ENCODE measurements at places on chromosomes 6 and 20.

DNA sequence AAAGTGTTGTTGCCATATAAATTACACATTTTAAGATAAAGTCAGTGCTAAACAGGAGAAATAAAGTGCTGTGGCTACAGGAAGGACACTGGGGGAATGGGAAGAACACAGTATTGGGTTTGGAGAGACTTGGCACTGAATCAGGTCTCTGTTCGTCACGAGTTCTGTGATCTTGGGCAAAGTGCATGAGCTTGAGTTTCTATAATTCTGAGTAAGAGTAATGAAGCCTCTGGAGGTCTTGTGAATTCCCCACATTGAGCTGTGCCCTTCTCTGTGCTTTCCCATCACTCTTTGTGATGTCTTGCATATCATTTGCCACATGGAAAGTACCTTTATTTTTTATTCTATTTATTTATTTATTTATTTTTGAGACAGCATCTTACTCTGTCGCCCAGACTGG lies 16.8 kb upstream of the EEF1A1 start:
- no peak for DNase-seq

DNA sequence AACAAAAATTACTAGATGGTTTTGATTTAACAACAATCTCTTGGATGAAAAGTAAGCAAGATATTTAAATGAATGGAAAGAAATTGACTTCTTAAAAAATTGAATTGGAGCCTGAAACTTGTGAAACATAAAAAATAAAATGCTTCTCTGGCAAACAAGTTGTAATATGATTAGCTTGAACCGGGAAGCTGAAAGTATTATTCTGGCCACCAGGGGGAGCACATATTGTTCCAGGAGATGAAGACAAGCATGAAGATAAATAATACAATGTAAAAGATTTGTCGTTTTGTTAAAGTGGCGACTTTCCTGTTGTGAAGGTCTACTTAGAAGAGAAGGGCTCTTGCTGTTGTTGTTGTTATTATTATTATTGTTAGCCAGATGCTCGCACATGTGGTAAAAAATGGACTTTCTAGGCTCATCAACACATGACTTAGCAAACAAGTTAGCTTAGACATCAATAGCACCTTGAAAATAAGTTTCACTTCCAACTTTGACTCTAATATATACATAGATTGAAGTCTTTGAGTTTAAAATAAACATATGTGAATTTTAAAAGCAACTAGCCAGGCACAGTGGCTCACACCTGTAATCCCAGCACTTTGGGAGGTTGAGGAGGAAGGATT lies 14.2 kb downstream of the PAX1 start:
- peak; percentile 63 for DNase-seq

GRCh38 chr6:166853371-166854325 lies 102.7 kb downstream of the RNASET2 start:
- no peak for DNase-seq

DNA sequence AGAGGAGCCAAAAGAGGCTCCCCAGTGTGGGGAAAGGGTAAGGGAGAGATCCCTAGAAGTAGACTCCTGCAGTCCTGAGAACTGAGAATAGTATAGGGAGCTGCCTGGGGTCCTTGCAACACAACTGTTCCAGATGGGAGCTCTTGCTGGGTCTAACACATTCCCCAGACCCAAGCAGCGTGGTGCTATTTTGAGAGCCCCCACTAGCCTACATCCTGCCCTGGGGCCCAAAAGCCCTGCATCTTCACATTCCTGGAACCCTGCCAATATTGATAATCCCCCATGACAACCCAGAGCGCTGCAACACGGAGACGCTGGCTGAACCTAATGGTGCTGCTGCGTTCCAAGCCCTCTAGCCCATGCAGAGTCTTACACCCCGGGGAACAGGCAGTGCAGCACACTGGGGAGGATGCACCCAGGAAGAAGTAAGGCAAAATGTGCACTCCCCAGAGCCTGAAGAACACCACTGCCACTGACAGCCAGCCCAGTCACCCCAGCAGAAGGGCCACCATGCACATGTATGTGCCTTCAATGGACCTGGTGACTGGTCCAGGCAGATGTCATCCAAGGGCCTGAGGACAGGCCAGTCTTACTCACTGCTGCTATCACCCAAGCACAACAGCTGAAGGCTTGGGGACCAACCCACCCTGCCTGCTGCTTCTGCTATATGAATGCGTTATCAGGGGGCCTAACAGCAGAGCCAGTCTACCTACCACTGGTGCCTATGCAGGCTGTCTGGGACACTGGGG lies 7.0 kb upstream of the RNF217 start:
- DNase-seq, result peak; percentile 46

- no peak for DNase-seq
Measured at GRCh38 chr6:167227984-167228383, 63.1 kb upstream of the UNC93A start.

- no peak for DNase-seq
Measured at GRCh38 chr6:51495096-51495495, 592.3 kb downstream of the PKHD1 start.

- DNase-seq, result no peak
Measured at GRCh38 chr6:83192456-83192855, 609 bp downstream of the PGM3 start.

DNA sequence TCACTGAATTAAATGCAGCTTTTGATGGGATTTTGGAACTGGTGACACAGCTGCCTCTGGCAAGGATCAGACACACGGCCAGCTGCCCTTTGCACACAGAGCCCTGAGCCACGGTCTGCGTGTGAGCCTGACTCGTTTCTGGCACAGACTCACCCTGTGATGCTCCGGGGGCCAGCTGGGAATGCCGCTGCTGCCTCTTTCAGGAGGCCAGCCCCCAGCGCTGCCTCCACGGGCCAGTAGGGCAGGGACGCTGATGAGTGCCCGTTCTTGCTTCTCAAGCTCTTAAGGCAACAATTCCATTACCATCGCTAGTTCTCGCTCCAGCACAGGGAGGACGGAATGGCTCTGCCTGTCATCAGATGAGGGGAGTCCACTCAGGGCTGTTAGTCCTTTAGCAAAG lies 61.6 kb downstream of the IRF4 start:
- peak; percentile 88 for DNase-seq

- no peak for DNase-seq
Measured at GRCh38 chr20:5730131-5730530, 20.1 kb upstream of the SHLD1 start.

DNA sequence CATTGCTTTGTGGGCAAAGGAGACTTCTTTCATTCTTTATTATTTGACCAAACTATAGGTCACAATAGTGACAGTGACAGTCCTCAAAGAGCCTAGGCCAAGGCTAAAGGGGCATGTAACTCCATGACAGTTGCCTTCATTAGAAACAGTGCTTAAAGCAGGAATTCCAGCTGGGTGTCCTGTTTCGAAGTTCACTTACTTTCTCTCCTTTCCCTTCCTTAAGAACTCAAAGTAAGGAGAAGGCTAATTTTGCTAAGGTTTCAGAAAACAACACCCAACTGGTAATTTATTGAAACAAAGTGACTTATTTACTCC lies 48.1 kb upstream of the HEY2 start:
- DNase-seq, result no peak

GRCh38 chr6:140281236-140281635 lies 906.8 kb upstream of the CITED2 start:
- no peak for DNase-seq

GRCh38 chr20:57893366-57893999 lies 183.7 kb upstream of the PMEPA1 start:
- DNase-seq, result no peak

DNA sequence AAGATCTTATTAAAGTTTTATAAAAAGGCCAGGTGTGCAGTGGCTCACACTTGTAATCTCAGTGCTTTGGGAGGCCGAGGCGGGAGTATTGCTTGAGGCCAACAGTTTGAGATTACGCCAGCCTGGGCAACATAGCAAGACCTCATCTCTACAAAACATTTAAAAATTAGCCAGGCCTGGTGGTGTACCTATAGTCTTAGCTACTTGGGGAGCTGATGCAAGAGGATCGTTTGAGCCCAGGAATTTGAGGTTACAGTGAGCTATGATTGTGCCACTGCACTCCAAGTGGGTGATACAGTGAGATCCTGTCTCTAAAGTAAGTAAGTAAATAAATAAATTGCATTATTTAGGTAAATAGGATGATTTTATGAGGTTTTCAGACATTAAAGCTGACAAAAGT lies 183.2 kb downstream of the ISM1 start:
- no peak for DNase-seq

- DNase-seq, result no peak
Measured at GRCh38 chr6:140871911-140872310, 1260.8 kb upstream of the GJE1 start.

DNA sequence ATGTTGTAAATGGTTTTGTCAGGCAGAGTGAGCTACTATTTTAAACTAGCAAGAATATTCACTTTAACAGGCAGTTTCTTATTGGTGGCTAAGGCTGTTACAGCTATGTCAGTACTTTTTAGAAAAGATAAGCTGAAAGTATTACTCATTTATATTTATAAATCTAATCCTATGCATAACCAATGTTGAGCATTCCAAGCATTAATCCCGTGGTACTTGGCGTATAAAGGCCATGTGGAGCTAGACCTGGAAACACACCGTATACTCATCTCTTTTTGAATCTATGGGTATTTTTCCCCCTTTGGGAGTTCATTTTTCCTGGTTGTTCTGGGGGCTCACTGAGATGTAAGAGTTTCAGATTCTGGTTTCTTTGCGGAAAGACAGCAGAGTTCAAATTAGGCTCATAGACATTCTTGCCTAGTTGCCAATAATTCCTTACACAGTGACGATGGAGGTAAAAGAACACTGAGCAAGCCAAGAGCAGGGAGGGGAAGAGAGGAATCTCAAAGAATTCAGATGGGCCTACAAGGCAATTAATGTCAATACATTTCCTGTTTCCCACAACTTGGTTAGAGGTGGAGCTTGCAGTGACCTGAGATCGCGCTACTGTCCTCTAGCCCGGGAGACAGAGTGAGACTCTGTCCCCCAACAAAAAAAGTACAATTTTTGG lies 211.5 kb downstream of the SOX4 start:
- DNase-seq, result no peak

- DNase-seq, result no peak
Measured at GRCh38 chr6:39681674-39682121, 43.5 kb downstream of the KIF6 start.

DNA sequence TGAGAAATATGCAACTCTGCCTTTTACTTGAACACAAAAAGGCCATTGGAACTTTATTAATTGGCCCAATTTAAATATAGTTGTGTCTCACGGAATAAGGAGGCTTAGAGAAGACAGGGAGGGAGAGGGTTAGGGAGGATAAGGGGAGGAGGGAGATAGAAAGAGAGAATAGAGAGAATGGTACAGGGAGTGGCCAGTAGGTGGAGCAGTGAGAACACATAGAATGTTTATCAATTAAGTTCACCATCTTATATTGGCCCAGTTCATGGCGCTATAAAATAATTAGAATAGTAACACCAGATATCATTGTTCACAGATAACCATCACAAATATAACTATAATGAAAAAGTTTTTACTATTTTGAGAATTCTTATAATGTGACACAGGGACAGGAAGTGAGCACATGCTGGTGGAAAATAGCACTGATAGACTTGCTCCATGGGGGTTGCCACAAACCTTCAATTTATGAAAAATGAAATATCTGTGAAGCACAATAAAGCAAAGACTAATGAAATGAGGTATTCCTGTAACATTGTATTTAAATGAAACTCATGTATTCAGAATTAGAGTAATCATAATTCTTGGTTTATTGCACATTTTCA lies 374.1 kb upstream of the MANEA start:
- DNase-seq, result peak; percentile 3

GRCh38 chr6:161411265-161411944 lies 137.5 kb upstream of the AGPAT4 start:
- no peak for DNase-seq

DNA sequence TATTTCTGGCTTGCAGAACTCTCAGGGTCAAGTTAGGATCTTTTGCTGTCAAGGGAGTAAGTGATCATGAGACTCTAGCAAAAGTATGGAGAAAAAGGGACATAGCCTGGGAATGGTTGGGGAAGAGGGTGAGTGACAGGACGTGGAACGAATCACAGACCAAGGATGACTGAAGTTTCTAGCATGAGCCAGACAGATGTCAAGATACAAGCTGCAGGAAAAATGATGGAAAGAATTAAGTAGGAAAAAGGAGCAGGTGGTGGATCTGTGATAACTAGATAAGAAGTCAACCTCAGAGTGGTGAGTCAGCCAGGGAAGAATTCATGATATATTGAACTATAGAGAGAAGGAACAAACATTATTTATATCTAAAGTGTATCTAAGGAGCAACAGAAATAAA lies 159.8 kb upstream of the SYNDIG1 start:
- no peak for DNase-seq

DNA sequence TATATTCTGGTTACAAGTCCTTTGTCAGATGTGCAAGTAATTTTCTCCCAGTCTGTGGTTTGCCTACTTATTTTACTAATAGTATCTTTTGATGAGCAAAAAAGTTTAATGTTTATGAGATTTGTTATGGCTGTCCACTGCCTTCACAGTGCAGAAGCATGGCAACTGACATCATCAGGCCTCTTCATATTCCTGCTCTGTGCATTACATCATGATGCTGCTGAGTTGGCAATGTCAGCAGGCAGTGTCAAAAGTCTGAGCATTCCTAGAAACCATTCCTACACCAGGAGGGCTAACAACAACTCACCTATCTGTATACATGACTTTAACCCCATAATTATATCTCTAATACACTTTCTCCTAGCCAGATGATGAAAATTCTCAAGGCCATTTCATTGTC lies 10.8 kb upstream of the OR2B2 start:
- DNase-seq, result no peak

DNA sequence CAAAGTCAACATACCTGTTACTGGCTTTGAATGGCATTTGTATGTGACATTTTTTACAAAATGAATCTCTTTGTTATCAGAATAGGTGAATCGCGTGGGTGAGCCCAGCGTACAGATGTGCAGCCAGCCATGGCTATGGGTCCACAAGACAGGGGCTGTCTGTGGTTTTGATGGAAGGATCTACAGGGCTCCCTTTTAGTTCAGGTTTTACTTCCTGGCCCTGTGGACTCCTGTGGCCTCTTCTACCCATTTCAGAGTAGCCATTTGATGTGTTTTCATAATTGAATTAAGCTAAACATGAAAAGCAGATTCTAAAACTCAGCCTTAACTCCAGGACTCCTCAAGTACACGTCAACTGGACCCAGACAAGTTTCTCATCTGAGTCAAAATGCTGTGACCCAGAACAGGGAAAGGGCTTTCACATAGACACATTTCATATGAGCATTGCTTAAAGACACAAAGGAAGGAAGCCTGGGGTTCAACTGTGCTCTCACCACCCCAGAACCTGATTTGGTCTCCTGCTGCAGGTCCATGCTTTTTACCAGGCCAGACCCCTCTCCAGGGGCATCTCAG lies 105.3 kb upstream of the NAA20 start:
- no peak for DNase-seq

- no peak for DNase-seq
Measured at GRCh38 chr6:3538536-3538935, 81.7 kb upstream of the SLC22A23 start.

- no peak for DNase-seq
Measured at GRCh38 chr6:138037009-138037504, 70.2 kb downstream of the PERP start.

DNA sequence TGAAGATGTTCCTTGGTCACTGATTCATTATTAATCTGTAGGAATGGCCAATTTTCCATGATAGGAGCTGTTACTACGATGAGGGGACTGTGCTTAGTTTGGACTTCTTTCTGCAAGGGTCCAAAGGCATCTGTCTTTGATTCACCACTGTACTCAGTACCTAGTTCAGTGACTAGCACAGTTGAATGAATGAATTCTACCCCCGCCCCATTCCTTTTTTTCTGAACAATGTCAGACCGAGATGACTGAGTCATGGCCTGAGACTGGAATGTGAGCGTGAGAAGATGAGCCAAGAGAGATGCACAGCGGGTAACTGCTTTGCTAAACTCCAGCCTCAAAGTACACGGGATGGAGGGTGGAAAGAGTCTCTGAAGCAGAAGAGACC lies 419 bp upstream of the SNHG17 start:
- DNase-seq, result no peak

GRCh38 chr20:63087236-63087871 lies 80.6 kb upstream of the BHLHE23 start:
- no peak for DNase-seq

Data from myocyte (in vitro differentiated cells).